ENCODE measurements at places on chromosomes 7 and 10.

DNA sequence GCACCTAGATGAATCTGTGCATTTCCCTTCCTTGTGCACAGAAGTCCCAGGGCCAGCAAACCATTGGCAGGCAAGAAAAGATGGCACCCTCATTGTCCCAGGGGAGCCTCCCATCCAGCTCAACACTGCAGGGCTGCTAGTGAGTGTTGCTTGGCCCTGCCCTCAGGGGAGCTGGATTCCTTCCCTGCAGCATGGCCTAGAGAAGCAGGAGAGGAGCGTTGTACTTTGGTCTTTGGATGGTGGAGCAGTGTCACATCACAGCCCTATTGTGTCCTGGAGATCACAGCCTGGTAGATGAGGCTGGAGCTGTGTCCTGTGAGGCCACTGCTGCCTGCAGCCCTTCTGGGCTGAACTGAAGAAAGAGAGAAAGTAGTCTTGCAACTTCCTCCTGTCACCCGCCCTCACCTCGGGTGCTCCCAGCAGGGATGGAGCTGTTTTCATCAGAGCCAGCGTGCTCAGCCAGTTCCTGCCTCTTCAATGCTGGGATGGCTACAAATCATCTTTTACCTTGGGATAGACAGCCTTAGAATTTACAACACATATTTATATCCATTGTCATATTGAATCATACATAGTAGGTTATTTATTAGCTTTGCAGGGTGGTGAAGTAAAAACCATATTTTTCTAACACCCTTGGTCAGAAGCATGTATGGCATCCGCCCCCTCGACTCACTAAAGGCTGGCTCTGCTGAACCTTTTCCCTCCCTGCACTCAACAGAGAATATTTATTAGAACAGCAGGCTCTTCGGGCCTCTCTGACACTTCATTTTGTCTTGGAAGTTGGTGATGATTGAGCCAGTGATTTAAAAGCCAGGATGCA is 43.1 kb upstream of the FAM180A start:
- no peak for DNase-seq

DNA sequence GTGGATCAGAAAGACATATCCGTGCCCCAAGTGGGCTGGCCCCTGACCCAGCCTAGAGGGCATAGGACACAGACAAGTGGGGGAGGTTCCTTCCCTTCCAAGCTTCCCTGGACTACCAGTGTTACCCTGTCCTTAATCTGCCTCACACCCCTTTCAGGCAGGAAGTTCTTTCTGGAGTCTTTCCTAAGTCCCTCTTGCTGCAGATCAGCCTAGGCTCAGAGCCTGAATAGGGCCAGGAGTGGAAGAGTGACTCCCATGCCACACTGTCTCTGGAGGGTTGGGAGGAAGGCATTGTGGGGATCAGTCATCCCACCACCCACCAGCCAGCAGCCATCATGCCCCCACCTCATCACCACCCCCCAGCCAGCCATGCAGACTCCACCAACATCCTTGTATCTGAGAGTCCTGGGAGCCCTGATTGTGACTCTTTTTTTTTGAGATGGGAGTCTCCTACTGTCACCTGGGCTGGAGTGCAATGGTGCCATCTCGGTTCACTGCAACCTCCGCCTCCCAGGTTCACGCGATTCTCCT is 22.6 kb downstream of the POLL start:
- DNase-seq: no peak

- DNase-seq: no peak
Measured at GRCh38 chr7:156474241-156474743, 166.3 kb upstream of the RNF32 start.

GRCh38 chr7:134773164-134773563 is 6.3 kb upstream of the CALD1 start:
- no peak for DNase-seq

GRCh38 chr7:92061154-92061553 is 73.1 kb downstream of the CYP51A1 start:
- DNase-seq: no peak

DNA sequence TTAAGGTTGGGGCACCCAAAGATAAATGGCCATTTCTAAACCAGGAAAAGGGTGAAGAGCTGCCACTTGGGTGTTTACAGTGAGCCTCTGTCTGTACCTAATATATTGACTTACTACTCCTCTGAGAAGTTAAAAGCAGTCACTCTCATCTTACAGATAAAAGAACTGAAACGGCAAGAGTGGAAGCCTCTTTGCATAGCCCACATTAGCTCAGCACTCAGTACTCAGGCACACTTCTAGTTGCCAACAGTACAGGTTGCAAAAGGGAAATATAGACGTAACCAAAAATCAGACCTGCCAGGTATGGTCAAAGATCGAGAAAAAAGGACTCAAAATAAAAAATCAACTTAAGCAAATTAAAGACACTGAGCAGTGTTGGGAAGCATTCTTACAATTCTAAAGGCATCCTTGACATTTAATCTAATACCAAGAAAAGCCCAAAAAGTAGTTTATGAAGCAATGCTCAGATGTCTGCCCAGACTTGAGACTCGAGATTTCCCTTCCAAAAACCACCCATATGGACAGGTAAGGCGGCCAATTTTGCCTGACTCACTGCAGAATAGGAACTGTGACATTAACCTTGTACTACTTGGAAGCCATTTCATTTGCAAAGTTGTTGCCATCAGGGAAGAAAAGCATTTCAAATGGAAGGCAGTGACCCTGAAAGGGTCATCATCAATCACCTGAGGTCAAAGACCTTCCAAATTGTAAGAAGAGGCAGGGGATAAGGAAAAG is 139.3 kb downstream of the SLC25A13 start:
- DNase-seq: no peak

GRCh38 chr10:91311601-91312381 is 91.3 kb downstream of the PCGF5 start:
- no peak for DNase-seq

GRCh38 chr7:37097276-37097675 is 351.4 kb downstream of the ELMO1 start:
- DNase-seq: no peak

GRCh38 chr7:156949541-156950380 is at the start of gene NOM1:
NOM1 (plus strand) TSS chr7:156949712; CDS start chr7:156949738, 26 bp downstream.
- peak; percentile 83 for DNase-seq

GRCh38 chr7:132569884-132570614 is 6.2 kb downstream of the PLXNA4 start:
- no peak for DNase-seq

- DNase-seq: no peak
Measured at GRCh38 chr7:64504581-64505120, 58.2 kb downstream of the ZNF680 start.

- DNase-seq: no peak
Measured at GRCh38 chr10:28620251-28620650, 57.1 kb upstream of the BAMBI start.

GRCh38 chr7:15303357-15303756 is 258.5 kb downstream of the AGMO start:
- DNase-seq: no peak

DNA sequence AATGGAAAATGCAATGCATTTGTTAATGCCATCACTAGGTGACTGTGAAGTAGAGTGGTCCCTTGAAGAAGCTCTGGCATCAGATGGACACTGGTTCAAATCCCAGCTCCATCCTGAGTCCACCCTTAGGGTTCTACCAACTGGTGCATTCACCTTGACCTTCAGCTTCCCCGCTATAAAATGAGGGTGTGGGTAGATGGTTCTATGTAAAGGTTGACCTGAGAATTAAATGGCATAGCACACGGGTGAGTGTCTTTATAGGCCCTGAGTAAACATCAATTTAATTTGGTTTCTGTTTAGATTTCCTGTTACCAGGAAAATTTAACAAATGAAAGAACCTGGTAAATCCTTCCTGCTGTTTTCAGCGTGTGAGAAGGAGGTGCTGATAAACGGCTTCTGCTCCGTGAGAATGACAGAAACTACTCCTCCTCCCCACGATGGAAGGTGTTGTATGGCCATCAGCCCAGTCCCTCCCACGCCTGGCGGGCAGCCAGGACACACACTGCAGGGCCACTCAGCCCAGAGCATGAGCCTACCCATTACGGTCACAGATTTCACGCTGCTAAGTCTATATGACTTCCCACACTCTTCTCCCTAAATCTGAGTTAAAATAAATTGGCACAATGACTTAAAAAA is 210.1 kb downstream of the TNS3 start:
- no peak for DNase-seq

DNA sequence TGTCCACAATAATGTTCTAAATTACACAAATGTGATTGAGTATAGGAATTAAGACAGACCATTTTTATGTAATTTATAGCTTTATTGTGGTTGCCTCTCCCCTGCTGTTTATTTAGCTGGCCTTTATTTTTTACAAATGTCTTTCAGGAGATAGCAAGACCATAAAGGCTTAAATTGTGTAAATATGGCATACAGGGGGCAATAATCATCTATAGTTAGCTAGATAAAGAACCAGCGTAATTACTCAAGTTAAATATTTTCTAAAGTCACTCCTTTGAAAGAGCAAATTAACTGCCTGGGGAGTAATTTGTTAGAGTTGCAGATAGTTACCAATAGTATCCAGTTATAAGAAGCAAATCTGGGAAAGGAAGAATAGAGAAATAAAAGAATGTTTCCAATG is at the start of gene MALRD1:
MALRD1 (plus strand) TSS at position 313 of the 400 bp plus-strand sequence. CDS start 138 bp downstream, outside the sequence.
- no peak for DNase-seq

DNA sequence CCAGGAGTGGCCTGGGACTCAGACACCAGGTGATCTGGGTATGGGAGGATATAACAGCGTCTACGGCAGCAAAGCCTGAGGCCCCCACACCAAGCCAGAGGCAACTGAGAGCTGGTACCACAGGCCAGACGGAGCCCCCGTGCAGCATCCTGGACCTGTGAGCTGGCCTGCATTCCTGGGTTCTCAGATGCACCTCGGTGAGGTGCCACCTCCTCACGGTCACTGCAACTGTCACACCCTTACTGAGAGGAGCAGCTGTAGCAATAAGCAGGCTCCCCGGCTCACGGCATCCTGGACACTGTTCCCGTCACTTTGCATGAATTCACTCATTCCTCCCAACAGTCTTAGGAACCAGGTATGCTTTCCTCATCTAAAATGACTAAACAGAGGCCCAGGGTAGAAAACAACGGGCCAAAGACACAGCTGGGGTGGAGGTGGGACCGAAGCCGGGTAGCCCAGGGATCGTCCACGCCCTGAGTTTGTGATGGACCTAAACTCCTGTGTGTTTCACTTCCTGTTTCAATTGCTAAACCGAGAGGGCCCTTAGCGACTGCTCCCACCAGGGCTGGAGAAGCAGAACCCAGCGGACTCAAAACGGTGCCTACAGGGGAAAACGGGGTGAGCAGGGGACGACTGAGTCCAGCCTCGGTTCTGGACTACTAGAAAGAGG is 98.7 kb downstream of the CTBP2 start:
- DNase-seq: no peak

- DNase-seq: no peak
Measured at GRCh38 chr7:158563911-158564662, 23.5 kb downstream of the PTPRN2 start.

DNA sequence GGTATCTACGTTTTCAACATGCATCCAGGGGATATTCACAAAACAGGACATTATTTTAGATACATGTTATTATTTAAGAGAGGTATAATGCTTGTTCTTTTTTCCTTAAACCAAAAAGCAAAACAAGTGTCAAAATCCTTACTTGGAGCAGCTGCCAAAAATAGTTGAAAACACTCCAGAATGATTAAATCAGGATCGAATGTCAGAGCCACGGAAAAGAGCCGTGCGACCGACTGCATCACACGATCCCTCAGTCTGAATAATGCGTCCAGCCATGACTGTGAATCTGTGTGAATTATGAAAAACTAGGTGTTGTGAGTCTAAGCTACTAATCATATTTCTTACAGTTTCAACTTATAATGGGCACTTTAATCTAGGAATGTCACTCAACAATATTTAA is 126.0 kb downstream of the PARD3 start:
- no peak for DNase-seq

- DNase-seq: no peak
Measured at GRCh38 chr7:25485026-25485425, 256.7 kb upstream of the NPVF start.

Measured in stimulated activated CD8-positive, alpha-beta memory T cell treated with anti-CD3 and anti-CD28 coated beads, Interleukin-4, amount 100 ng/mL, for 1 hour (primary cell).